ENCODE measurements at places on chromosomes 5 and 9.

GRCh38 chr5:7869474-7870136, 657 bp downstream of the MTRR start:
- no peak for DNase-seq

DNA sequence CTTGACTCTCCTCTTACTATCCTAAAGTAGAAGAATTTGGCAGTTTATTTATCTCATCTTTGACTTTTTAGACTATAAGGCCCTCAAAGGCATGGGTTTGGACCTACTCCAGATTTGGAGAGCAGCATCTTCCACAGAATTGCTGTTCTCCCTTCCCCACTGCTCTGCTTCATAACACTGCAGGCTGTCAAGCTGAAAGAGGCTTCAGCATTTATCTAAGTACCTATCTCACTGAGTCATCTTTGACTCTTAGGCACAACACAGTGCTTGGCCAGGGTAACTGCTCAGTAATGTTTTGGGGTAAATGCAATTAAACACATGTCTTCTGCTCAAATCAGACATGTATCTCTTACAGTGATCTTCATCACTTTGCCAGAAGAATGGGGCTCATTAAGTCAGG, 60.6 kb downstream of the GRIN3A start:
- no peak for DNase-seq

DNA sequence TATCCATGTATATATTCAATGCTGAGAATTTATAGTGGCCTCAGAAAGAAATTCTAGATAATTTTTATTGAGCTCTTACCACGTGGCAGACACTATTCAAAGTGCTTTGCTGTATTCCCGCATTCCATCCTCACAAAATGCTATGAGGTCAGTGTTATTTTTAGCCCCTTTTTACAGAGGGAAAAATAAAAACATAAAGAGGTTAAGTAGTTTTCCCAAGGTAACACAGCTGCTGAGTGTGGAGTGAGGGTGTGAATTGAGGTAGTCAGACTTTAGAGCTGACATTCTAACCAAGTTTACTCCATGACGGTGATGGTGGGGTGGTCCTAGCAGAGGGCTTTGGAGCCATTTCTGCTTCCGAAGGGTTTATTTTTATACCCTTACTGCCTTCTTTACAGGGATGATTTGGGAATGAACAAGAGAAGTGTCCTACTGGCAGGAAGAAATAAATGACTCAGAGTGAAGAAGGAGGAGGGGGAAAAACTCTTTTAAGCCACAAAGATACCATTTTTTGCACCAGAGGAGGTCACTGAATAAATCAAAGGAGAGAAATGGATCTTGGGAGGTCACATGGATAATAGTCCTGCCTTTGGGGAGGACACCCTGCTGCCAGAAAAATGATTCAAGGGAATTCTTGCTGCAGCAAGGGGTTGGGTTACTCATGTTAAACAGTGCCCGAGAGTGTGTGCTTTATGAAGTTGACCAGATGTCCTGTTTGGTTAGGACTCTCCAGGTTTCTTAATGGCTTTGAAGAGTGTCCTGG, 76.1 kb downstream of the HMHB1 start:
- no peak for DNase-seq

DNA sequence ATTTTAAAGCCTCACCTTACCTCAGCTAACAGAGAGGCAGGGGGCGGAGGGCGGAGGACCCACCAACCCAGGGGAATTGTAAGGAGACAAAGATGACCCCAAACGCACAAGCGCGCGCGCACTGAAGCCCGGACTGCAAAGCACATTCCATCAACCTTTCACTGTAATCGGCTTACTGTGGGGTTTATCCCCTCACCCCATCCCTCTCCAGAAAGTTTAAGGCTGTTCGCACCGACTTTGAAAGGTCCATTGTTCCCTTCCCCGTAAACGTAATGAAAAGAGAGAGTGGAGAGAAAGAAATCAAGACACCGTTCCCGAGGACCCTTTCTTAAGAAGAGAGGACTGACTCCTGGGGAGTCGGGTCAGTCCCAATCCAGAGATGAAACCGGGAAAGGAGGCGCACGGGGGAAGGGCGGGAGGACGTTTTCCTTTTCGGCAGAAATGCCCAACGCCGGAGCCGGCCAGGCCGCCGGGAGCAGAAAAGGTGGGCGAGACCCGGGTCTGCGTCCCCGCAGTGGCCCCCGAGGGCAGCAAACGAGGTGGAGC, 464 bp downstream of the CEMIP2 start:
- no peak for DNase-seq

DNA sequence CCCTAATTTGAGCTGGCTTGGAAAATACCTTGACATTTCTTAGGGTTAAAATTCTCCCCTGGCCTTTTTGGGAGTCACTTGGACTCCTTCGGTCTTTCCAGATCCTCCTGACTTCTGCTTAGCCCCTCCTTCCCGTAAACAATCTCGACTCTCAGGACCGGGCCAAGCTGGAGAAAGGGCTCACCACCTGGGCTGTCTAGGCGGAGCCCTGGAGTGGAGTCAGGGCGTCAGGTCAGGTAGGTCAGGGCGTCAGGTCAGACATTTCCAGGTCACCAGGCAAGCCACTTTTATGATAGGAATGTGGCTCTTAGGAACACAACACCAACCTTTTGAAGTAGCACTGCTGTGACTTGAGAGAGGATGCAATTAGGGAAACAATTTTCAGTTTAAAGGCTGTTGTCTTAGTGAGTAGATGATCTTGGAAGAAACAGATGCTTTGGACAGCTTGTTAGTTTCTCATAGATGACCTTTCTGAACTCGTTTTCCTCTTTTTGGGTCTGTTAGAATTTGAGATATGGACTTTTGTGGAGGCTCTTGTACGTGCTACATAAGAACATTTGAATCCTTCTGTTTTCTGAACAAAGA, 12.8 kb downstream of the OSTF1 start:
- DNase-seq, result no peak

- DNase-seq, result no peak
Observed at GRCh38 chr9:91949946-91950664, at the start of gene ROR2. TSS of gene ROR2 (minus strand) at chr9:91950228.

GRCh38 chr5:166050531-166050930, 2240.9 kb upstream of the WWC1 start:
- no peak for DNase-seq

DNA sequence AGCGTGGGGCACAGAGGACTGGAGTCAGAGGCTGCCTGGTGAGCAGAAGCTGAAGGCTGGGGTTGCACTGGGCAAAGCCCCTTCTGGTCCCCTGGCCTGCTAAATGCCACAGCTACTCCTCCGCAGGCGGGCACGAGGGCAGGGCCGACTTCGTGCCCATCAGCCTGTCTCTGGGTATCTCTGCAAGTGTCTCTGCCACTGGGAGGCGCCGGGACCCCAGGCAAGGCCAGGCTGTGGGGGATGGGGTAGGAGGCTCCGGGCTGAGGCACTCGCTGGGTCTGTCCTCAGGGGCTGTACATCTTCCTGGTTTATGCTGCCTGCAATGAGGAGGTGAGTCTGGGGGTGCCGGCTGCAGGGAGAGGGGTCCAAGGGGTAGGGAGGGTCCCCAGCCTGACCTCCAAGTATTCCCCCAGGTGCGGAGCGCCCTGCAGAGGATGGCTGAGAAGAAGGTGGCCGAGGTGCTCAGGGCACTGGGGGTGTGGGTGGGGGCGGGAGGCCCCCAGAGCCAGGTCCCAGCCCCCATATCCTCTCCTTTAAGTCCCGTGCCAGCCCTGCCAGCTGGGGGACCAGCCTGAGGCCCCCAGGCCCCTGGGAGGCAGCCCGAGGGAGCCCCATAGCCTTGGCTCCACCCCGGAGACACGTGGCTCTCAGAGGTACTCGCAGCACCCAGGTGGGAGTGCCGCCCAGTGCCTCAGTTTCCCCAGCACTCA, 25.1 kb downstream of the ADGRD2 start:
- no peak for DNase-seq

- no peak for DNase-seq
Observed at GRCh38 chr5:97476852-97477534, 293.9 kb upstream of the RIOK2 start.

- DNase-seq, result no peak
Observed at GRCh38 chr9:14314424-14314928, 535 bp upstream of the NFIB start.

GRCh38 chr5:98163796-98164493, 609.5 kb upstream of the RGMB start:
- no peak for DNase-seq

DNA sequence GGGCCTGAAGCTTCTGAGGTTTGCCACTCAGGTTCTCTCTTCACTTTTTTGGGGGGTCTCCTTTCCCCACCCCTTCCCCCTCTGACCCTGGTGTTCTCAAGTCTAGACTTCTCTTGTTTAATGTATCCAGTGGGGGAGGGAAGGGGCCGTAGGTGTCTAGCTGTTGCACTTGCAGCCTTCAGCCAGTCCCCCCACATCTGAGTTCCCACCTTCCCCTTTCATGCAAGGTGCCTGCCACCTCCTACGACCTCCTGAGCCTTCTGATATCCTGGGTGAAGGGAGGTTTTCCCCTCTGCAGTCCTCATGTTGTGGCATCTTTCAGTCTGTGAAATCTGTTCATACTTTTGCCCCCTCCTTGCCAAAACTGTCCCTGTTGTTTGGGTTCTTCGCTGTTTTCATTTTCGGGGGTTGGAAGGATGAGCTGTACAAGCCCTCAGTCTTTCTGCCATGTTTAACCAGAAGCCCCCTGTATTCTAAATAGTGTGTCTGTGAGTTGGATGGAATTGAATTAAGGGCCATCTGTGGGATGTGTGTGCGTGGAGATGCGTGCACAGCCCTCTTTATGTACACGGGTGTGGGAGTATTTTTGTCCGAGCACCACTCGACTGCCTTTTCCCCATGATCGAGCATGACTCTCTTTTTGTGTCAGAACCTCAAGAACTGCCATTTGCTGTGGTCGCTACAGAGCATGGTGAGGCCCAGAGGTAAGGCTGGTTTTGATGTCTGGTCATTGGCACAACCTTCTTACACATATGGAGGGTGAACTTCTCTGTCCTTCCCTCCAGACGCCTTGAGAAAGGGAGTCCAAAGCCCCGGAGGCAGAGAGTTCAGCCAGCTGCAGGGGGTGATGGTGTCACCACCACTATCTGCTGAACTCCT, 23.6 kb downstream of the PRRC2B start:
- DNase-seq, result no peak

- no peak for DNase-seq
Observed at GRCh38 chr9:135926402-135927194, 19.3 kb upstream of the CAMSAP1 start.

DNA sequence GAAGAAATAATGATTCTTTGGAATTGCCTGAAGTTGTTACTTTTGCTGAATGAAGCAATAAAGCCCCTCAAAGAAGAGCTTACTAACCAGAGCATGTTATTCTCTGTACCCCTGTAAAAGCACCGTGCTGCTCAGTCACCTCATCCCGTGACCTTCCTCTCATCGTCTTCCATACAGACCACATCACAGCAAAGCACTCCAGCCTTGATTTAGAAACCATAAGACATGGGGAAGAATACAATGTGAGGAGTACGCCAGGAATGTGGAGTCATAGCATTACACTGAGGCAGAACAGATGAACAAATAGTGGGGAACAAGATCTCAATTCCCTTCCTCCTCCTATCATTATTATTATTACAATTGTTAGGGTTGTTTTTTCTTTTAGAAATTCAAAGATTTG, 49.1 kb downstream of the ERAP1 start:
- DNase-seq, result no peak

Data from activated naive CD4-positive, alpha-beta T cell (primary cell).